ENCODE measurements at places on chromosomes 13 and 19.

GRCh38 chr19:13727798-13728197 is 36.5 kb upstream of the MRI1 start:
- DNase-seq: no peak

DNA sequence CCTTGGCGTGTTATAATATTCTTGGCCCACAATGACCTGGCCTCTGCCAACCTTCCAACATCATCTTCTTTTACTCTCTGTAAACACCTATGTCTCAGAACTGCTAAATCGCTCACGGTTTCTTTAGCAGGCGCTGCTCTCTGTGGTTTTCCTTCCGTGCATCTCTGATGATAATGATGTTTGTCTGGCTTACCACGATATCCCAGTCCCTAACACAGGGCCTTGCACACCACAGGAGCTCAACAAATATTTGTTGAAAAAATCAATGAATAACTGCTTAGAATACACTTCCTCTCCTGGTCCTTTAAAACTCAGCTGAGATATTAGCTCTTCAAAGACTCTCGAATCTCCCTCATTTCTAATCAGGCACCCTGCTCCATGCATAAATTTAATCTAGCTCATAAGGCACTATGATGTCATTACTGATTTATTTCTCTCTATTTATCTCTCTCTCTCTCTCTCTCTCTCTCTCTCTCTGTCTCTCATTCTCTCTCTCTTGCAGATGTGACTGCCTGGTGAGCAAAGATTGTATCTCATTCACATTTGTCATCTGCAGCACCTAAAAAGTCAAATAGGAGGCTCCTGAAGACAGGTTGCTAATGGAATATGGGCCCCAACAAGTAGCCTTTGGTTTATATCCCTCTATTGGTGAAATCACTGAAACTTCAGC is 206.4 kb downstream of the NHLRC3 start:
- DNase-seq: no peak

- no peak for DNase-seq
Observed at GRCh38 chr13:31733066-31733465, 6.3 kb upstream of the RXFP2 start.

DNA sequence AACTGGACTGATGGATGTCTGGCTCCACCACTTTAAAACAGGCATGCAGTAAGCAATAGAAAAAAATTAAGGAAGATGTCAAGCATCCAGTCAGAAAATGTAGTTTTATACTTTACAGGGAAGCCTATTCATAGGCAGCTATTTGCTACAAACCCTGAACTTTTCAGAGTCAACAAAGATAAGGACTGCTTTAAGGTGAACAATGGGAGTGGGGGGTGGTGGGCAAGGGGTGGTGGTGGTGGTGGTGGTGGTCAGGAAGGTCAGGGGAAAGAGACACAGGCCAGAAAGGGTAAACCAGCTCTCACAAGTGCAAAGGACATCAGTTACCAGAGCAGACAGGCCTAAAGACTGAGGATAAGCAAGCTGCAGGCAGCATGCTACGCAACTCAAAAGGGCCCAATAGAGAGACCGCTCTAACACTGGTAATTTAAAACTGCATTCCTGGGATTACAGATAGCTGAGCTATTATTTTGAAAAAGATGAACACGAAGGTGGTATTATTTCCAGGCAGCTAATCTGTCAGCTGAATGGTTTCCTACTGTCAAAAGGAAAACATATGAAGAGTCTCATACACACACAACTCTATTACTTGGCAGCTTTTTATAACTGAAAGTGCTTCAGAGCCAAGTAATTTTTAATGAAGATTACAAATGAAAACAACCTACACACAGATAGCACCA is 14.8 kb downstream of the BRD4 start:
- no peak for DNase-seq

GRCh38 chr13:29436291-29436690 is 159.2 kb downstream of the SLC7A1 start:
- no peak for DNase-seq

DNA sequence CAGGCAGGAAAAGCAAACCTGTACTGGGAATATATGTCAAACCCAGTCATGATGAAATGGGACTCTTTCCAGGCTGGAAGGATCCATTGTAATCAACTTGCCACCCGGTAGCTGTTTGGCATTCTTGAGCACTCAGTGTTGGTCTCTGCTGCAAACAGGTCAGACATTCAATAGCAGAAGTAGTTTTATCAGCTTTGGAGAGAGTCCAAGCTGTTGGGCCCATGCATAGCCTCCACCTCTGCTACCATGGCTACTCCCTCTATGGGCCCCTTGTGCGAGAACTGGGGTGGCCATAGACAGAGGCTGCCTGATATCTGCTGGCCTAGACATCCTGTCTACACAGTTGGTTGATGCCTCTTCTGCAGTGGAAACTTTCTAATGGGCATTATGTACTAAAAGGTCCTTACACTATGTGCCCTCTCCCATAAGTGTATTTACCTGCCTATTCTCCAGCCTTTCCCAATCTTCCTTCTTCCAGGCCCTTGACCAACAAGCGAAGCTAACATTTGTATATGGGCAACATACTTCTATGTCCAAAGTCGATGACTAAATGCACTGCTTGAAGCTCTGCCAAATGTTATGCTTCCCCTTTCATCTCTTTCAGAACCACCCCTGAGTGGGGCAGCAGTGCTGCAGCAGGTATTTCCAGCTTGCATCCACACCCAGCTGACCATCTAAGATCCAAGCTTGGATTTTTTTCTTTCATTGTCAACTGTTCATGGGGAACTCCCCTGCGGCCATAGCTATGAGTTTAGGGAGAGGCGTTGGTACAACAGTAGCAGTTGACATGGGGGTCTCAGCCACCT is 5.3 kb upstream of the RNF6 start:
- DNase-seq: no peak

DNA sequence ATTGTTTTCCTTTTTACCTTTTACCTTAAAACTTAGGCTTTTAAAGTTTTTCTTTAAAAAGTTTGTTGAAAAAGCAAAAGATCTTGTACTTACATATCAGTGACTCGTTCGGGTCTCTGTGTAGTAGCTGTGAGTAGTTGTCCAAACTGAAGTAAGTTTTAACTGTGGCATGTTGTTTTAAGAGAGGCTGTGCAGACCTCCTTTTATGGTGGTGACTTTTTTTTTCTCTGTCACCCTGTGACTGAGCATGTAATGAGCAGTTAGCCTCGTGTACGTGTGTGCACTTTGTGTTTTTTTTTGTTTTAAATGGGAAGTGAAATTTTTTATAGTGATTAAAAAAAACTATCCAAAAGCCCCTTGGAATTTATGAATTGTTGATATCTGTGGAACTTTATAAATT is at the start of gene GPR183:
Gene GPR183 (minus strand): TSS at position 153 of the 400 bp plus-strand sequence. CDS start 11,254 bp downstream, outside the sequence.
- DNase-seq: peak; percentile 92

DNA sequence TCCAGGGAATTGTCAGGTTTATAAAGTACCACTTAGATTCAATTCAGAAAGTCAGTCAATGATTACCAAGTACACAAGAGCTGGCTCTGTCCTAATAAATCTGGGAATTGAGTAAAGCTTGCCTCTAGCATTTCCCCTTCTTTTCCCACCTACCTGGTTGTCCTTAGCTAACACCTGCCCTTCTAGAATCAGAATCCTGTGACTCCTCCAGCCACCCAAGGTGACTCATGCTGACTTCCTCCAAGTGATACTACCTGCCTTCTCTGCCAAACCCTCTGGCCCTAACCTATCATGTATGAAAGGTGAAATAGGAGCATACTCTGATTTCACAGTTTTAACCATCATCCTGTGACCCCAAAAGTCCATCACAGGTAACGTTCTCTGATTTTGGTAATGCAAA is 151.2 kb downstream of the DIAPH3 start:
- DNase-seq: no peak

DNA sequence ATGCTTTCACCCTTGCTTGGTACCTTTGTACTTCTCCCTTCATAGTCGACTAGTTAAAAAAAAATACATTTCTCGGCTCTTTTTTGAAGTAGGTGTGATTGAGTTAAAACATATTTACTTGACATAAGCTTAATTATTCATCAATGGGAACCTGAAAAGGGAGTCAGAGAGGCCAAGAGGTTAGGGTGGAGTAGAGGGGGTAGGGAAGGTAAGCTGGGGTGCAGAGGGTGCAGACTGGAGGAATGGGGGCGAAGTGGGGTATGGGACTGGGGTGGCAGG is 701 bp upstream of the HIF3A start:
- DNase-seq: no peak

DNA sequence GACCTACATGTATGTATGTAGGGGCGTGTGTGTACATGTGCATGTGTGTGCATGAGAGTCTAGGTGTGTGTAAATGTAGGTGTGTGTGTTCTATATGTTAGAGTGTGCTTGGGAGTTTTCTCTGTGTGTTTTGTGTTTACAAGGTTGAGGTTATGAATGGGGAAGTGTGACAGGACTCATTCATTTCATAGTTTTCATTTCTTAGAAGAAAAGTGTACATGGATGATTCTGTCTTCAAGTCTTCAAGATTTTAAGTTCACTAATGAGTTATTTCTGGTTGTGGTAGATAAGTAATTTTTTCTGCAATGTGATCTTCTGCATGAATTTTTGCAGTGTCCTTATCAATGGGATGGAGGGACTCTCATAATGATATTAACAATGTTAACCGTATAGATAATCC is 118.2 kb upstream of the SLC10A2 start:
- no peak for DNase-seq

DNA sequence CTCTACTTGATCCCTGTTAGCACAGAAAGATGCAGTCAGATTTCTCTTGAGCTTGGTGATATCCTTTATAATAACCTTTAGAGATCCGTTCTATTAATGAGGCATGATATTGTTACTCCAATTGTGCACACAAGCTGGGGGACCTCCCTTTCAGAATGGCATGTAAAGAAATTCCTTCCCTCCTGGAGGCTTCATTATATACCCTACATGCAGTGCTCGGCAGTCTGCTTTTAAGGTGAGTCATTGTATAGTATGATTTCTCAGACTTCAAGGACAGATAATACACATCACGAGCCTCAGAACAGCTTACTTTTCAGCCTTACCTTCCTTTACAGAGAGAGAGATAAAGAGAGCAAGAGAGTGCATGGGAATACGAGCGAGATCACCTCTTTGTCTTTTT is 261.3 kb downstream of the ATP8A2 start:
- no peak for DNase-seq

- DNase-seq: no peak
Observed at GRCh38 chr19:48718711-48719231, 754 bp downstream of the MAMSTR start.

GRCh38 chr13:47250146-47250545 is 353.3 kb upstream of the HTR2A start:
- DNase-seq: no peak

DNA sequence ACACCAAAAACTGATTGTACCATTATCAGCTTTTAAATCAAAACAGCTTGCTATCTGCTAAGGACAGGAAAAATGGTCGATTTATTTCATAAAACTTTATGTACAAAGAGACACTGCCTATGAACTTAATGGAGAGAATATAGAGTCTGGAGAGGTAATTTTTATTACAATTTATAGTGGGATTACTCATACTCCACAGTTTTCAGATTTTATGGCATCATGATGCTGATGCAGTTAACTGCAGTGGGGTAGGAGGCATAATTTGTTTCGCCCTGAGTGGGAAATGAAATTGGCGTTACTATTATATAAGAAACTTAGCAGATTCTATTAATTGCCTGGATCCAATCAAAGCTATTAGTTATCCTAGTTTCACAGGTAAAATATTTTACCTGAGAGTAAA is 301.4 kb downstream of the KLF12 start:
- no peak for DNase-seq

DNA sequence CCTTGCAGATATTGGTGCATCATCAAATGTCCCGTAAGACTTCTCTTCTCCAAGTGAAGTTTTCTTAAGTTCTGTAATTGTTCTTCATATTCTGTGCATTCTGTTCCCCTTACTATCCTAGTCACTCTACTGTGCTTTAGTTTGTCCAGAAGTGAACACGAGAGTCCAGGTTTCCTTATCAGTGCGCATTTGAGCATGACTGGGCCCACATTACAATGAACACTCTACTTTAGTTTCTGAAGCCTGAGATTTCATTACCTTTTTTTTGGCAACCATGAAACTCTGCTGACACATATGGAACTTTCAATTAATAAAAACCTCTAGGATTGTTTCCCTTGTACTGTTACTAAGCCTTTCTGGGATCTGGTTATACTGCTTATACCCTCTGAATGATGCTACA is 270.0 kb downstream of the KCNRG start:
- no peak for DNase-seq

- DNase-seq: no peak
Observed at GRCh38 chr19:58460039-58460438, 6.8 kb upstream of the ZNF324 start.

DNA sequence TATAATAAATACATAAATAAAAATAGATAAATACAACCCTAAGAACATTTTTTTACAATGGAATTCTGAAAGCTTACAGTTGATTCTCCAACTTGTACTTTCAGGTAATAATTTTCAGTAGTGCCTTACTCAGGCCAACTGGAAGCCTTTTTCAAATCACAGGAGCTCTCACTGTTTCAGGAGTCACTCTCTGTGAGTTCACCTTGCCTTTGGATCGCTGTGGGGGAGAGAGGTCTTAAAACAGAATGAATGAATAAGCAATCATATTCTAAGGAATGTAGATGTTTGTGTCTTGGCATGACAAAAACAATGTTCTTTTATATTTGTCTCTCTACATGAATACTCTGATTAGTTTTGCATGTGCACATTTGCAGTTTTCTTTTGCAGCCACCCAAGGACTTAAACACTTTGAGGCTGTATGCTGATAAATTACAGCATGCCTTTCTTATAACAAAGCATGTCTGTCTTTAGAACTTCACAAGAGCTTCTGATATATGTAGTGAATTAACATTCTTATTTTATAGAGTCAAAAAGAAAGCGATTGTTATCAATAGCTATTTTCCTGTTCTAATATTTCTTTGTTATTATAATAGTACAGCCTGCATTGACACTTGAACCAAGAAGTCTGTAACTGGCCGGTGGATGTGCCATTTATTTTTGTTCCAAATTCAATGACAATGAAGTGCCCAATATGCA is 1111.5 kb upstream of the ATXN8OS start:
- DNase-seq: no peak

DNA sequence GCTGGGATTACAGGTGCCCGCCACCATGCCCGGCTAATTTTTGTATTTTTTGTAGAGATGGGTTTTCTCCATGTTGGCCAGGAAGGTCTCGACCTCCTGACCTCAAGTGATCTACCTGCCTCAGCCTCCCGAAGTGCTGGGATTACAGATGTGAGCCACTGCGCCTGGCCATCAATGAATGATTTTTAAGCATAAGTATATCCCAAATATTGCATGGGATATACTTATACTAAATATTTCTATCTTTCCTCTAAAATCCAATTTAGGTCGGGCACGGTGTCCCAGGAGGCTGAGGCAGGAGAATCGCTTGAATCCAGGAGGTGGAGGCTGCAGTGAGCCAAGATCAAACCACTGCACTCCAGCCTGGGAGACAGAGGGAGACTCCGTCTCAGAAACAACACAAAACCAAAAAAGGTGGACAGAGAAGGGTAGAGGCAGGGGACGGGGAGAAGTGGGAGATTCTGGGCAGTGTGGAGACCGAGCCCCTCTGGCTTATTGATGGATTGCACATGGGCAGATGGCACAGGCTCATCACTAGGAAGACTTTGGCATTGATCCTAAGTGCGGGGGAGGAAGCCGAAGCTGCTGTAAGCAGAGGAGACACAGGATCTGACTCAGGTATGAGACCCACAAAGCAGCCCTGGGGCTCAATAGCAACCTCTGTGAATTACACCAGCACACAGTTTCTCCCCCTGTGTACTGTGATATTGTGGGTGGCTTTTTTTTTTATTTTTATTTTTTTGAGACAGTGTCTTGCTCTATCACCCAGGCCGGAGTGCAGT is 13.5 kb downstream of the ARRDC5 start:
- DNase-seq: no peak
